ENCODE measurements at places on chromosomes 2 and 18. TPM values are rescaled to one million over a fixed set of nuclear protein-coding genes. Genes with fewer than 3 reads are reported as not detected.

APCDD1 gene
- 41.0 TPM for total RNA-seq

LRP1B gene
- 1.2 TPM for total RNA-seq

HTR2B gene
- total RNA-seq: not detected

PLB1 gene
- total RNA-seq: 9.6 TPM

SGPP2 gene
- 3.7 TPM for total RNA-seq

TMEM247 gene
- 2.6 TPM for total RNA-seq

ACVR1C gene
- total RNA-seq: 2.0 TPM

CYTIP gene
- total RNA-seq: 7.4 TPM

UGT1A8 gene
- not detected for total RNA-seq

- peaks cover 53% of the 10 kb centered on the region for H3K27me3 ChIP-seq
- no peak overlapping the region for H3K27ac ChIP-seq
- H3K4me1 ChIP-seq: peaks cover 6% of the 10 kb centered on the region
- H3K36me3 ChIP-seq: no peaks in the 10 kb centered on the region
- H3K4me3 ChIP-seq: no peak overlapping the region
These were observed 1.4 kb downstream of the SOX11 start for GRCh38 chr2:5693287-5694201.

DNA sequence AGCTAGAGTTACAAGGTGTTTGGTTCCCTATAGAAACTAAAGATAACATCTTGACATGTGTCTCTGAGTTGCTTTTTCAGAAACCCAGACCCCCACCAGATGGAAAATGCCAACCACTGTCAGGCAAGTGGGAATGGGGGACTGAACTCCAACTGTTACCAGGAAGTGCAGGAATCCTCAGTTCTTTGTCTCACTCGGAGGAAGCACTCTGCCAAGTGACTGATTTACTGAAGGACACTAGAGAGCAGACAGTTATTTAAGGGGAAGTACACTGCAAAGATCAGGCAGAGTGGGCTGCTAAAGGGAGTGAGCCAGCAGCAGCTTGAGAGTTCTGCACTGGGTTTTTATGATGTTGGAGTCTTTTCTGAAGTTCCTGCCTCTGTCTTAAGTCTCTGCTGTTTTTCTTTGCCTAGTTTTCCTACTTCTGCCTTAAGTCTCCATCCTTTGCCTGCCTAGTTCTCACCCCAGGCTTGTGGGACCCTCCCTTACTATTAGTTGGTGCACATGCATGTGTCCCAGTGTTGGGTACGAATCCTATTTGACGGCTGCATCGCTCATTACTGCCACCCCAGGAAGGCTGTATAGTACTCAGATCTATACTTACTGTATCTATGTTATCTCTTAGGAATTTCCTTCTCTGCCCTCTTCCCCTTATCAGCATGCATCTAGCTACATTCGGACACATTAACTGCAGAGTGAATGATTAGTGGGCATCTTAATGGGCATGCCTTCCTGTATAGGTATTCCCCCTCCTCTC, 97.1 kb downstream of the TEX51 start:
- H3K4me1 ChIP-seq: no peaks in the 10 kb centered on the region
- H3K27me3 ChIP-seq: peaks cover 3% of the 10 kb centered on the region
- no peaks in the 10 kb centered on the region for H3K36me3 ChIP-seq

GRCh38 chr18:13185675-13186198, 32.8 kb upstream of the LDLRAD4 start:
- H3K27ac ChIP-seq: no peak overlapping the region
- H3K4me3 ChIP-seq: no peak overlapping the region
- H3K36me3 ChIP-seq: no peaks in the 10 kb centered on the region
- H3K4me1 ChIP-seq: no peaks in the 10 kb centered on the region

- no peaks in the 10 kb centered on the region for H3K4me1 ChIP-seq
- no peak for DNase-seq
- no peak overlapping the region for H3K27ac ChIP-seq
- H3K4me3 ChIP-seq: no peak overlapping the region
These were observed 5.9 kb upstream of the ATP5MC3 start for GRCh38 chr2:175187378-175187777.

- H3K27ac ChIP-seq: no peak overlapping the region
- no peaks in the 10 kb centered on the region for H3K36me3 ChIP-seq
- no peaks in the 10 kb centered on the region for H3K4me1 ChIP-seq
- H3K27me3 ChIP-seq: no peaks in the 10 kb centered on the region
- no peak for DNase-seq
These were observed 522.8 kb upstream of the RAB6C start for GRCh38 chr2:129456691-129457090.

- H3K36me3 ChIP-seq: no peaks in the 10 kb centered on the region
- DNase-seq: no peak
- no peak overlapping the region for H3K27ac ChIP-seq
- H3K4me3 ChIP-seq: no peak overlapping the region
- no peaks in the 10 kb centered on the region for H3K27me3 ChIP-seq
These were observed 167.6 kb downstream of the LNPK start for GRCh38 chr2:175834477-175834876.

DNA sequence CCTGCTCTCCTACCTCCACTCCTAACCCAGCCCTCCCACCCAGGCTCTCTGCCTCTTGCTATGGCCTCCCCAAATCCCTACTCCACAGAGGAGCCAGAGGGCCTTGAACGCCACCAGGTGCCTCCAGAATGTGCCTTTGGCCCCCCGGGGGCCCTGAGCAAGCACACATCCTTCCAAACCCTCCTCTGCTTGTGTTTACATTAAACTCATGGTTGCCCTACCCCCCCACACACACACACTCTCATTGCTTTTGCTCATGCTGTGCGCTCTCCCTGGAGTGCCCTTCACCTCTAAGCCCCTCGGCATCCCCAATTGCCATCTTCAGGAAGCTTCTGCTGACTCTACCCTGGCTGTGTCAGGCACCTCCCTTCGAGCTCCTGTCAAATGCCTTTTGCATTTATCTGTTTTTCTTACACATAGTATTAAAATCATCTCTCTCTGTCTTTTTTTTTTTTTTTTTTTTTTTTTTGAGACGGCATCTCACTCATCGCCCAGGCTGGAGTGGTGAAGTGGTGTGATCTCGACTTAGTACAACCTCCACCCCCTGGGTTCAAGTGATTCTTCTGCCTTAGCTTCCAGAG, 16.3 kb upstream of the TET3 start:
- H3K27me3 ChIP-seq: no peaks in the 10 kb centered on the region
- DNase-seq: no peak
- no peak overlapping the region for H3K27ac ChIP-seq
- H3K4me3 ChIP-seq: no peak overlapping the region
- H3K4me1 ChIP-seq: no peaks in the 10 kb centered on the region

DNA sequence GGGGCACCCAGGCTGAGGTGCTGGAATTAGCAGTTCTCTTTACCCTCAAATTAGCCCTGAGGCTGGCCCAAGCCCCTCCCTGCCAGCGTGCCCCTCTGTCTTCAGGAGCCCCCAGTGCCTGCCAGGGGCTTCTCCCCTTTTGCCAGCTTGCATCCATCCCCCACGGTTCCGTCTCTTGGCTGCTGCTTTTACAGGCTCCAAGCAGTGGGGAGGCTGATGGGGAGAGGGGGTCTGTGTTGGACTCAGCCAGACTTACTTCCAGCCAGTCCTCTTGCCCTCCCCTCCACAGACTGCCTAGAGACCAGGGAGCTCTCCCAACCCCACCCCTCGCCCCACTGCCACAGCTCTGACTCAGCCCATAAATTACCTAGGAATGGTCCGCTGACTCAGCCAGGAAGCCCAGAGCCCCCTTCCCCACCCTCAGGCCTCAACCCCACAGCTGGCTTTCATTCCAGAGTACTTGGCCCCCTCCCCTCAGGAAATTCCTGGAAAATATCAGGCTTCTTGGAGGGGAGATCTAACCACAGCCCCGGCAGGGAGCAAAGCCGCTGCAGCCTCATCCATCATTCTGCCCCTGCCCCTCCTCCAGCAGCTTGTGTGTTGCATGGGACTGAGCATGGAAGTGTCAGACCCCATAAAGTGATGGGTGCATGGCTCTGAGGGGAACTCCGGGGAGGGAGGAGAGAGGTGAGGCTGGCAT, 184.6 kb downstream of the ZFP36L2 start:
- H3K27ac ChIP-seq: no peak overlapping the region
- no peak overlapping the region for H3K4me3 ChIP-seq
- no peaks in the 10 kb centered on the region for H3K4me1 ChIP-seq
- DNase-seq: peak; percentile 38
- H3K36me3 ChIP-seq: no peaks in the 10 kb centered on the region
- H3K27me3 ChIP-seq: no peaks in the 10 kb centered on the region

- H3K27me3 ChIP-seq: no peaks in the 10 kb centered on the region
- H3K4me1 ChIP-seq: no peaks in the 10 kb centered on the region
- H3K36me3 ChIP-seq: no peaks in the 10 kb centered on the region
- no peak for DNase-seq
- no peak overlapping the region for H3K27ac ChIP-seq
- no peak overlapping the region for H3K4me3 ChIP-seq
These were observed 89.1 kb downstream of the HS1BP3 start for GRCh38 chr2:20561637-20562454.

DNA sequence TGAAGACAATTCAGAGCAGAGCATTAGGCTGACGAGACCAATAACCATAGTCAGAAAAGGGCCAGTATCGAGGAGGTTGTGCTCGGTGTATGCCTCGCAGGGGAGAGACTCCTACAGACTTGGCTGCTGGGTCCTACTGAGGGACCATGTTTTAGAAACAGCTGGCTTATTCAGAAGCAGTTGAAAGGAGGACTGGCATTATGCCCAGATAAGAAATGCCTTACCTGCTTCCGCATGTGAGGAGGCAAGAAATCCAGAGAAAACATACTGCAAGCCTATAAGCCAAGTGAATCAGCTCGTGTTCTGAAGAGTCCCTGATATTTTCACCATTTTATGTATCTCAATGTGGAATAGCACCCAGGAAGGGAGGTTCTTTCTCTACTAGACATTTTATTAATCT, 434.7 kb downstream of the GRB14 start:
- H3K27ac ChIP-seq: no peak overlapping the region
- no peak for DNase-seq
- no peak overlapping the region for H3K4me3 ChIP-seq
- no peaks in the 10 kb centered on the region for H3K36me3 ChIP-seq
- no peaks in the 10 kb centered on the region for H3K27me3 ChIP-seq

GRCh38 chr18:74918276-74918790, 290.6 kb downstream of the PTGR3 start:
- DNase-seq: no peak
- no peaks in the 10 kb centered on the region for H3K36me3 ChIP-seq
- H3K27ac ChIP-seq: no peak overlapping the region
- no peaks in the 10 kb centered on the region for H3K27me3 ChIP-seq

DNA sequence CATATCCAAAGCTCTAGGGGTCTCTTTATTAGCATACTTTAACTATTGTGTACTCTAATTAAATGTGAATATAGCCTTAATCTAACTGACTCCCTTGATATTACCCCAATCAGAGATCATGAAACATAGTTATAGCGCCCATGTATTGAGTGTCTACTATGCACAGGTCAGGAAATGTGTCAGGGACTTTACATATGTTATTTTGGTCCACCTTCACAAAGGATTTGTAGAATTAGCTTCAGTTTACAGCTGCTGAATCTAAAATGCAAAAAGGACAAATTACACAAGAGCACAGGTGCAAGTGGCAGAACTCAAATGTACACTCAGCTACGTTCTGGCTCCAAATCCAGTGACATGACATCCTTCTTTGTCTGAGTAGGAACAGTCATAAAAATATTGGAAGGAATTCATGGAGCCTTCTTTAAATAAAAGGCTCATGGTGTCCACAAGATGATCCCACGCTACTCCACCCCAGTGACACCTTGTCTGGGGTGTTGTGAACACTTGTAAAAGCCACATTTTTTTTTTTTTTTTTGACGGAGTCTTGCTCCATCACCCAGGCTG, 38.7 kb upstream of the ATL2 start:
- H3K27ac ChIP-seq: no peak overlapping the region
- H3K4me3 ChIP-seq: no peak overlapping the region
- H3K4me1 ChIP-seq: no peaks in the 10 kb centered on the region

GRCh38 chr2:223880796-223881195, 43.4 kb upstream of the AP1S3 start:
- no peak overlapping the region for H3K4me3 ChIP-seq
- DNase-seq: no peak
- H3K27ac ChIP-seq: no peak overlapping the region
- peaks cover 14% of the 10 kb centered on the region for H3K36me3 ChIP-seq
- no peaks in the 10 kb centered on the region for H3K4me1 ChIP-seq

GRCh38 chr18:12679183-12679786, 21.4 kb upstream of the SPIRE1 start:
- H3K4me3 ChIP-seq: no peak overlapping the region

DNA sequence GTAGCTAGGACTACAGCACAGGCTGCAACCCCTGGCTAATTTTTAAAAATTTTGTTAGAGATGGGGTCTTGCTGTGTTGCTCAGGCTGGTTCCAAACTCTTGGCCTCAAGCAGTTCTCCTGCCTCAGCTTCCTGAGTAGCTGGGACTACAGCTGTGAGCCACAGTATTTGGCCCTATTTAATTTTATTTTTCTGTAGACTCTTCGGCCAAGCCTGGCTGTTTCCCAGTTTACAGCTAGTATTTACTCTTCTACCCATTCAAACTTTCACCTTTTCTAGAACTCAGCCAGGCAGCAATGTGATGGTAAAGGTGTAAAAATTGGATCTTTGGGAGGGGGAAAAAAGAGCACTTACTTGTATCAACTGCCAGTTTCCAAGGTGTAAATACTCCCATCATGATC, 35.3 kb downstream of the SH3RF3 start:
- H3K4me1 ChIP-seq: no peaks in the 10 kb centered on the region
- no peak overlapping the region for H3K27ac ChIP-seq
- H3K27me3 ChIP-seq: no peaks in the 10 kb centered on the region
- DNase-seq: no peak
- no peaks in the 10 kb centered on the region for H3K36me3 ChIP-seq

DNA sequence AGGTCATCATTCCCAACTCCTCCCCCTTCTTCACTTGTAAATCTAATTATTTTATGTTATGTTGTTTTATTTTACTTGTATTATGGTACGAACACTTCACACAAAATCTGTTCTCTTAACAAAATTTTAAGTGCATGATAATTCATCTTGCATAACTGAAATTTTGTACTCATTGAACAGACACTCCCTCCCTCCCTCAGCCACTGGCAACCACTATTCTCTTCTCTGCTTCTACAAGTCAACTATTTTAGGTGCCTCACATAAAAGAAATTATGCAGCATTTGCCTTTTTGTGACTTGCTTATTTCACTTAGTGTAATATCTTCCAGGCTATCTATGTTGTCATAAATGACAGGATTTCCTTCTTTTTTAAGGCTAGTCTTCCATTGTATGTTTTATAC, 30.4 kb upstream of the OSBPL6 start:
- no peak for DNase-seq
- no peak overlapping the region for H3K27ac ChIP-seq
- H3K36me3 ChIP-seq: no peaks in the 10 kb centered on the region
- no peak overlapping the region for H3K4me3 ChIP-seq
- no peaks in the 10 kb centered on the region for H3K4me1 ChIP-seq

GRCh38 chr2:69291004-69291650, 95.9 kb downstream of the GFPT1 start:
- no peaks in the 10 kb centered on the region for H3K36me3 ChIP-seq
- no peak for DNase-seq
- no peaks in the 10 kb centered on the region for H3K27me3 ChIP-seq
- no peak overlapping the region for H3K4me3 ChIP-seq

- no peaks in the 10 kb centered on the region for H3K4me1 ChIP-seq
- no peaks in the 10 kb centered on the region for H3K27me3 ChIP-seq
These were observed 22.7 kb upstream of the DSC1 start for GRCh38 chr18:31185186-31185950.

GRCh38 chr2:107001551-107001950, 115.6 kb upstream of the ST6GAL2 start:
- H3K36me3 ChIP-seq: no peaks in the 10 kb centered on the region
- no peak overlapping the region for H3K27ac ChIP-seq
- H3K27me3 ChIP-seq: no peaks in the 10 kb centered on the region
- no peak for DNase-seq

Data from prostate gland (tissue), 2 donors.